ENCODE measurements at places on chromosomes 1 and 21.
A peak's percentile ranks its signal among the peaks of the same experiment; 100 is the strongest.

DNA sequence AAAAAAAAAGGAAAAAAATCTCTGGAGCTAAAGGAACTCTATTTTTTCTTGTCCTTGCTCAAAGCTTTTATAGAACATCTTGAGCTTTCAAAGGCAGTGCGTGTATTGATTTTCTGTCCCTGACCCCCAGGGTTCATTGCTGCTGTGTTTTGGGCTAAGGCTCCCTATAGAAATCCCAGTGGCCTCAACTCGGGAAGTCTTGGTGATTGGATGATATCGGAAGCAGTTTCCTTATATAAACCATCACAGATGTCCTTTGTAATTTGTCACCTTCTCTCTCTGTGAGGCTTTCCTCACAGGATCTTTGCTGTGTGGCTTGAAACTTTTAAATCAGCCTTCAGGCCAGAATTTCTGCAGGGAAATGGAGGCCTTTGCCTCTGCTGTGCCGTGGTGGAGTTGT lies 397.7 kb downstream of the RPS6KC1 start:
- no peak for DNase-seq

- no peak for DNase-seq
These were observed 66.1 kb upstream of the RPL11 start for GRCh38 chr1:23625459-23625858.

DNA sequence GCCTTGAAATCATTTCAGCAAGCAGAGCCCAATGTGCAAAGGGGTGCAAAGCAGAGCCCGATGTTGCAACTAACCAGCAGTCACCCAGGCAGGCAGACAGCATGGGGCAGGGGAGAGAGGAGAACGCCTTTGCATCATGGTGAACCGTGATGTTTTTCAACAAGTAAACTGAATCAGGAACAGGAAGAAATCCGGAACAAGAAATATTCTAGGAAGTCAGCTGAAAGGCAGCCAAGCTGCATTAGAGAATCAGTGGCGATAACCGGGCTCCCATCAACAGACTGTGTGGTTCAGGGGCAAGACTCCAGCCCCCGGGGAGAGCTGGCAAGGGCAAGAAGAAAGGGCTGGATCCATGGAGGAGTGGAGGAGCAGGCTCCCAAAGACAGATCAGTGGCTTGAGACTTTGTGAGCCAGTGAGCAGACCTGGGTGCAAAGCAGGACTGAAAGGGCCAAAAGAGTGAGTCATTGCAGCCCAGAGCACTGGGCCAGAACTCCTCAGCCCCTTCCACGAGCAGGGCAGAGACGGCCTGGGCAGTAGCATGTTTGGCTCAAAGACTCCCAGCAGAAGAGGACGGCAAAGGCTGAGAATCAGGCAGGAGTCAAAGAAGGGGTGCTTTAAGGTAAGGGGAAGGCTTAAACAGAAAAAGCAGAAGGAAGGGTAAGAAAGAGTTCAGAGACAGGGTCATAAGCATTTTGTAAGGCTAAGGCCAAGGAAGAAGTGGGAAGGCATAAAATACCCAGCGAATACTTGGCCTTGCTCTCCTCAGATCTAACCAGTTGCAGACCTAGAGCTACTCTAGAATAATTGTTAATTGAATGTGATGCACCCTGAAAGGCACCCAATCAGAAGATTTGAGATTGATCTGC lies 155.0 kb downstream of the SETD4 start:
- DNase-seq, result no peak

GRCh38 chr1:16921391-16922185 lies at the start of gene CROCC:
Gene CROCC, plus strand, starts transcription at chr1:16921931. Its CDS starts 88 bp downstream, at chr1:16922019.
- peak; percentile 59 for DNase-seq

GRCh38 chr1:40042341-40042740 lies 1.8 kb downstream of the CAP1 start:
- peak; percentile 54 for DNase-seq

GRCh38 chr1:17567582-17567981 lies 28.1 kb downstream of the ARHGEF10L start:
- peak; percentile 30 for DNase-seq

GRCh38 chr21:45578811-45579381 lies 36.7 kb upstream of the SLC19A1 start:
- no peak for DNase-seq

- DNase-seq, result peak; percentile 45
These were observed 67.4 kb downstream of the LUZP1 start for GRCh38 chr1:23101101-23101827.

DNA sequence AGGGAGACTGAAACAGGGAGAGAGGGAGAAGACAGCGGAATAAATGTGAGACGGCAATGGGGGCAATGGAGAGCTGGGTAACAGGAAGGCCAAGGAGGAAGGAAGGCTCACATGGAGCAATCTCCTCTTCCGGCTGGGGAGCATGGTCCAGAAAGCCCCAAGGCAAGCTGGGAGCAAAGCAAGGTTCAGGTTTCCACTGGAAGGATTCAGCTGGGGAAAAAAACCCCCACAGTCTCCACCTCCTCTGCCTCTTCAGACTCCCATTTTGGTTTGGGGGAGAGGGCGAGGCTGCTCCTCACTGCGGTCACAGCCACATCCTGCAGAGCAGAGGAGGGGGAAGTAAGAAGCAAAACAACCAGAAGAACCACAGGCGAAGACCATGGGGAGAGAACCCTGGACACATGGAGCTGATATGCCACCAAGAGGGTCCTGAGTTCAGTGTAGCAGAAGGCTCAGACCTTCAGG lies 650 bp downstream of the TNFAIP8L2 start:
- no peak for DNase-seq

- no peak for DNase-seq
These were observed 176.1 kb upstream of the TMEM51 start for GRCh38 chr1:14977338-14977931.

All from fibroblast of skin of right quadriceps (primary cell).